ENCODE measurements at places on chromosomes 5 and 9.

GRCh38 chr9:72618811-72619210, 97.4 kb downstream of the TMC1 start:
- no peak for DNase-seq

DNA sequence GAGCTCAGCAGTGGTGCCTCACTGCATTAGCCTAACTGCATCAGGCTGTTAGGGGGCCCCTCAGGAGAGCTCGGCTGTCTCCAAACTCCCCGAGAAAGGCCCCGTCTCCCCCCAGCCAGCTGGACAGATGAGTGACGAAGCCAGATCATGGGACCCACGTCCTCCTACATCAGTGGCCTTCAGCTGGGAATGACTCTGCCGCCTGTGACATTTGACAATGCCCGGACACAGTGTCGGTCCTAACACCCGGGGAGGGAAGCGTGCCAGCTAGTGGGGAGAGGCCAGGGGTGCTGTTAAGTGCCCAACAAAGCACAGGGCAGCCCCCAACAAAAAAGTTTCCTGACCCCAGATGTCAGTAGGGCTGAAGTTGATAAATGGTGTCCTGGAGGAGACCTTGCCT, 375.2 kb upstream of the IRX2 start:
- no peak for DNase-seq

GRCh38 chr9:94612071-94612470, 18.4 kb upstream of the FBP2 start:
- no peak for DNase-seq

GRCh38 chr5:119402555-119402954, 46.7 kb downstream of the TNFAIP8 start:
- no peak for DNase-seq

DNA sequence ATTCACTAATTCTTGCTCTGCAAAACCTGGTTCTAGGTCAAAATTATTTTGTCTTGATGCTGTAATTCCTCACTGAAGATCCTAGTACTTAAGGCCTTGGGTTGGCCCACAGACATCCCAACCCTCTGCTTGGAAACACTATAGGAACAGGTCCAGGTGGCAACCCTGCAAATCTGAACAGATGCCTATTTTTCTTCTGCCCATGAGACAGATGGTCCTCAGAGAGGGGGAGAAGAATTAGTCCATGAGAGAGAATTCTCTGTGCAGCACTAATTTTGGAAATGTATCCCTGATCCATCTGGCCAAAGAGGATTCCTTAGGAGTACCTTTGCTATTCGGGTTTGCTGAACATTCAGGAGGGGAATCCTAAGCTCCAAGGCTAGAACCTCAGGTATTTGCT, 156.3 kb downstream of the ELAVL2 start:
- no peak for DNase-seq

- no peak for DNase-seq
Observed at GRCh38 chr5:171599411-171599810, 180.0 kb downstream of the FGF18 start.

All from GOT3 (cell line).